ENCODE measurements at places on chromosomes 12 and 14. TPM values are rescaled to one million over a fixed set of nuclear protein-coding genes. Genes with fewer than 3 reads are reported as not detected.
A peak's percentile ranks its signal among the peaks of the same experiment; 100 is the strongest.

GRCh38 chr12:64171715-64172114 is 50.4 kb downstream of the KICS2 start:
- peak; percentile 90 for DNase-seq

SIX4 gene
- total RNA-seq: 0.51 TPM

DNA sequence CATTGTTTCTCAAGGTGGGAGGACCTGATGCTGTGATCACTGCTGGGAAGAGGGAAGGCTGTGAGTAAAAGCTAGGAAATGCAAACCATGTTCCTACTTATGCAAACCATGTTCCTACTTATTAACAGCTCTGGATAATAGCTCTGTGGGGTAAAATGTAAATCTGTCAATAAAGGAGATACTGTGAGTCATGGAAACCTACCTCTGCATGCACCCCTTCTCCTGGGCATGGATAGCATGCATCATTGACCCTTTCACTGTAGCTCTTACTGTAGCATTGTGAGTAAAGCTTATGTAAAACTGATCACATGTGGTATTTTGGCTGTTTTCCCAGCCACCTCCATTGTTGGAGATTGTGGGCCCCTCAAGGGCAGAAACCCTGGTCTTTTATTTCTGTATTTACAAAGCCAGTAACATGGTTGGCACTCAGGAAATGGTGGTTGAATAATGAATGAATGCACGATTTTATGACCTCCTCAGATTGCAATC is 253.7 kb downstream of the GRIN2B start:
- DNase-seq: no peak

- no peak for DNase-seq
These were observed 56.7 kb upstream of the LRFN5 start for GRCh38 chr14:41549821-41550607.

DNA sequence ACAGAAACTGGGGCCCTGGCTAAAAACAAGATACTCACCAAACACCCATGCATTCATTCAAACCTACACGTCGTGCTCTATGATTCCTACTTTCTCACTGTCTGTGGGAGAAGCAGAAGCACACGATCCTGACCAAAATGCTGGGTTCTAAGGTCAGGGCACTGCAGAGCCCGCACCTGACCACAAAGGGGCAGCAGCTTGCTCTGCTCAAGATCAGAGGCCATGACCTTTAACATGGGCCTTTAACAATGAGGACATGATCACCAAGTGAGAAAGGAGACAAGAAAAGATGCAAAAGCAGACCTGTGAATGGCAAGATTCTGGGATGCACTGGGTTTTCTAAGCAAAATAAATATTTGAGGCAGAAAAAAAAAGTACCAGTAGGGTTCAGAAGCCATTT is 40.1 kb upstream of the VPS33A start:
- no peak for DNase-seq

DNA sequence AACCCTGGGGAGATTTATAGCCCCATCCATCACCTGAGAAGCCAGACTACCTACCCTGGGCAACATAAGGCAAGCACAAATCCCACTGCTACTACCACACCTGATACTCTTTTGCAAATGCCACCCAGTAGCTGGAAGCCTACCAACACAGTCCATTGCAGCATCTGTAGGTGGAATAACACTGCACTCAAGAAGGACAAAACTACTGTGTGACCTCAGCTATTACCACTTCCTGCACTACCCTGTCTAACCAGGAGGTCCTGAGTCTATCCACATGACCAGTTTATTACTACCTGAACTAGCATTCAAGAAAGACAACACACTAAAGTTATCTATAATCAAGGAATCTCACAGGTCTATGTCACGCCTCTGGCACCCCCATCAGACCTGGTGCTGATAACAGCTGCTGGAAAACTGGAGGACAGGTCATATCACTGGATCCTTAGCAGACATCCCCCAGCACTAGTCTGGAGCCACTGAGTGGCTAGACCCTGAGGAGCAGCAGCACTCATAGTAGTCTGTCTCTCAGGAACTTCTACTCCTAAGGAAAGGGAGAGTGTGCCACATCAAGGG is 2.9 kb upstream of the CLEC1A start:
- DNase-seq: no peak

KCNH3 gene
- 0.09 TPM for total RNA-seq

GRCh38 chr12:110282956-110283817 is 2.1 kb downstream of the ATP2A2 start:
- no peak for DNase-seq

DNA sequence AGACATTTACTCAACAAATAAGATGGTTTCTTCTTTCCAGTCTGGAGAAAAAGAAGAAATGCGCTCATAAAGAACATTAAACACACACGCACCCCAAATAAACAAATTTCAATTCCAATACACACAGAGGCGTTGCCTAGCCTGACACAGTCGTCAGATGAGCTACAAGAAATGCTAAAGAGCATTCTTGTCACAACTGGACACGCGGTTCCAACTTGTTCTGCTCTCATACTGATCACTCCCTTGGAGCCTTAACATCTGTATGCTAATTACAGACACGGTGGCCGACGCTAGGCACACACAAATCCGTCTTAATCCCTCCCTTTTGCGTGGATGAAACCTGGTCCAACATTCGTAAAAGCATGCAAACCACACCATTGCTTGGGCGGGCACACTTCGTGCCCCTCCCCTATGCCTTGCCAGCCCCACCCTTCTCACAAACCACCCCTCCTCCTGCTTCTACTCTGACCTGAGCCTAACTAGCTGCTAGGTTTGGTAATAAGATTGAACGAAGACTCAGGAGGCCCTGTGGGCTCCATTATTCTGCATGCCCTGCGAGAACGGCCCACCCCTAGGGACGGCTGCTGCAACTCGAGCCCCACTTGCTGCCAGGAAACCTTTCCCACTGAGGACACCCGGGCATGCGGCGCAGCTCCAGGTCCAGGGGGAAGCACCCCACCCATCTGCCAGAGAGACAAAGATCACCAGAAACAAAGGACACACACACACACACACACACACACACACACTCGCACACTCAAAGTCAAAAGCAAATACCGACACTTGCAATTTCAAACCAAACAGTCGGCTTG is 1.2 kb downstream of the KCNK10 start:
- no peak for DNase-seq

DNA sequence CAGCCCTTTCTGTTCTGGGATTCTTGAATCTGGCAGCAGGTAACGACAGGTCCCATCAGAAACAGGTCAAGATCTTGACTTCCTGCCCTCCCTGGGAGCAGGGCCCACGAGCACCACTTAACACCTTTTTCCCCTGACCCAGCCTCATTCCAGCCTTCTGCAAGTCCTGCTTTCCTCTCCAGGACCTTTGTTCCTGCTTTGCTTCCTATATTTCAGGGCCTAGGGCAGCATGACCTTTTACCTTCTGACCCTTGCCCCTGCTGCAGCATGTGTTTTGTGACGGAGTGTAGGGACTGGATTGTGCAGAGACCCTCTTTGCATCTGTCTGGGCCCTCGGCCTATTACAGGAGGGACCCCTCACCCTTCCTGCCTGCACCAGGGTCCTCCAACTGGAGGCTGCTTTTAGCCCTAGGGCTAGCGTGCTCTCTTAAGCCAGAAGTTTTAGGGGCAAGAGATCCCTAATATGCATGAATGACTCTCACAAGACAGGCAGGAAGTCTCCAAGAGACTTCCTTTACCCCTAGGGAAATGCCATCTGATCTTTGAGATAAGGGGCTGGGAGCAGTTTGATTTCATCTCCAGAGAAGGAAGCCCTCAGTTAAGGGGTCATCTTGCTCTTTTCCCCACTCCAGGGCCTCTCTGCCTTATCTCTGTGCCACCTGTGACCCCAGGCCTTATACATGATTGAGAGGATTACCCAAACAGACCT is 209.4 kb upstream of the BCL2L14 start:
- no peak for DNase-seq

GRCh38 chr14:84783511-84783910 is 746.4 kb upstream of the FLRT2 start:
- DNase-seq: no peak

B4GALNT3 gene
- total RNA-seq: not detected

DNA sequence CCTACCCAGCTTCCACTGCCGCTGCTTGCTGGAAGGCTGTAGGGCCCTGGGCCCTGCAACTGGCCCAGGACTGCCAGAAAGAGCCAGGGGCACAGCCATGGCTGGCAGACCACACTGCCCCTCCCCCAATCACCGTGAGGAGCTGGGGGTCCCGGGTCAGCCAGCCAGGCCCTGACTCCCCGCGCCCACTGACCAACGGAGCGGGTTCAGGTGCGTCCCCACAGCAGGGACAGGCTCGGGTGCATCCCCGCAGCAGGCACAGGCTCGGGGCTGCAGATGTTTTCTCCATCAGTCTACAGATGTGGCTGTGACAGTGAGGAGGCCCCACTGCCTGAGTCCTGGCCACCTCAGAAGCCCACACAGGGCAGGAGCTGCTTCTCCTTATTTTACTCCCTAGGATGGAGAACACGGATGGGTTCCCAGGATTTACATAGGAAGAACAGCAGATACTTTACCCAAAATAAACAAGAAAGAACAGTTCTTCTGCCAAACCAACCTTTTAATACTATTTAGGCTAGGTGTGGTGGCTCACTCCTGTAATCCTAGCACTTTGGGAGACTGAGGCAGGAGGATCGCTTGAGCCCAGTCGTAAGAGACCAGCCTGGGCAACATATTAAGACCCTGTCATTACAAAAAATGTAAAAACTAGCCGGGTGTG is 61.1 kb downstream of the TESC start:
- no peak for DNase-seq

AMDHD1 gene
- total RNA-seq: 0.28 TPM

- DNase-seq: no peak
These were observed 13.4 kb downstream of the FUT8 start for GRCh38 chr14:65425885-65426284.

GRCh38 chr14:53571641-53572328 is 384.8 kb downstream of the BMP4 start:
- DNase-seq: no peak

- no peak for DNase-seq
These were observed 112.3 kb upstream of the NCOR2 start for GRCh38 chr12:124679533-124680371.

DNA sequence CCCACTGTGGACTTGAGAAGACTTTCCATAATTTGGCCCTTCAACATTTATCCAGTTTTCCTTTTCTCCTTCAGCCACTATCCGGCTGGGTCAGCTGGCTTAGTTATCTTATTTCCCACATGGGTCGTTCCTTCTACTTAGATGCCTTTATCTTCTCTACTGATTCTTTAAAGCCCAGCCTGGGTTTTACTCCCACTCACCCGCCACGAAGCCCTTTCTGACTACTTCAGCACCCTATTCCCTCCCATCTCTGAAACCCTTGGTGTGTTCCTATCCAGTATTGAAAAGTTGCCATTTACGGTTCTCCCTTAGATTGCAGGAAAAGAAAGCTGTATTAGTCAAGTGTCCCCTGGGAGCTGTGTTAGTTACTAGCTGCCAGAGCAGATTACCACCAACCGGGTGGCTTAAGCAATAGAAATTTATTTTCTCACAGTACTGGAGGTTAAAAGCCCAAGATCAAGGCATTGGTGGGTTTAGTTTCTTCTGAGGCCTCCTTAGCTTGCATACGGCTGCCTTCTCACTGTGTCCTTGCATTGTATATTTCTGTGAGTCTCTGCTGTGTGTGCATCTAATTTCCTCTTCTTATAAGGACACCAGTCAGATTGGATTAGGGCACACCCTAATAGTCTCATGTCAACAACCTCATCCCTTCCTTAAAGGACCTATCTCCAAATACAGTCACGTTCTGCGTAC is 105.5 kb downstream of the GPATCH2L start:
- no peak for DNase-seq

DNA sequence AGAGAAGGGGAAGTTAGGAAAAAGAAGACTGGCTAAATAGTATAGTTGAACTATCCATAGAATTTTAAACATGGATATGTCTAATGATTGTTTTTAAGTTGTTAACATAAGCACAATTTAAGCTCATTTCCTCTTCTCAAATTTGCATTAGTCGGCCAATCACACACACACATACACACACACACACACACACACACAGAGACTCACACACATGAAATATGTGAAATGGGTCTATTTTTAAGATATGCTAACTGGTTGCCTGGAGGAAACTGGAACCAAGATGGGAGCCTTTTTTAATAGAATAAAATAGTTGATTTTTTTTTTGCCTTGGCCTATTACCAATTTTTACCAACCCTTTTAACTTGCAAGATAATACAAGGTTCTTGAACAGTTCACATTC is 24.0 kb upstream of the STYK1 start:
- DNase-seq: no peak

DNA sequence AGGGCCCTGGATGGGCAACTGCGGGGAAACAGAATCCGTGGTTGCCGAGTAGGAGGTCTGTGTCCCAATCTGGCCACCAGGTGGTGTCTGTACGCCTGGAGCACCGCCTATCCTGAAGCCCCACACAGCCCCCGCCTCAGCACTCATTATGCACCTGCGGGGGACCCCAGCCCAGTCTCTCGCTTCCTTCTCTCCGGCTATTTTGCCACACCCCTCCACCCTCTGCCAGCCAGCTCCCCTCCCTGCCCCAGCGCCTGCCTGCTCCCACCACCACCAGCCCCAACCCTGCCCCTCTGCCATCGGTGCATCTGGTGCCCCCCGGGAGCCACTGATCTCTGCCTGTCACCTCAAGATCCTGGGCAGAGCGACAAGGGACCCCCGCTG is 2.2 kb upstream of the NXPH4 start:
- DNase-seq: peak; percentile 75

- no peak for DNase-seq
These were observed 5.4 kb upstream of the GSC start for GRCh38 chr14:94775091-94775870.

DNA sequence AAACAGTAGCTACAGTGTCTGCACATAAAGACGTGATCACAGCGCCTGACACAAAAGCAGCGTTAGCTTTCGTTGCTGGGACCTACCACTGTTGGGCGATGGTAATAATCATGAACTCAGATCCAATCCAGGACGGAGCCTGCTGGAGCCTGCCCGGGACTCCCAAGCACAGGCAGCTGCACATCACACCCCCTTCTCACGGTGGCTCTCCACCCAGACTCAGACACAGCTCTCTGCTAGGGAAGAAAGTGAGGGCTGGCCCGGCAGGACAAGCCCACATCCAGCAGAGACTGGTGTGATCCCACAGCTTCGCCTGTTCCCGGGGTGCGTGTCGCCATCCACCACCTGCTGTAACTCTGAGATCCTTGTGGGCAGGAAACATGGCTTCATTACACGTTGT is 49.9 kb upstream of the FOXN3 start:
- DNase-seq: no peak

PTPRO gene
- not detected for total RNA-seq

GRCh38 chr12:23887055-23887835 is 62.2 kb downstream of the SOX5 start:
- no peak for DNase-seq

GRCh38 chr12:27013611-27014084 is 536 bp downstream of the TM7SF3 start:
- DNase-seq: peak; percentile 60

- peak; percentile 59 for DNase-seq
These were observed 20.3 kb downstream of the FIGNL2 start for GRCh38 chr12:51827925-51828818.

TSFM gene
- 23.0 TPM for total RNA-seq

DNA sequence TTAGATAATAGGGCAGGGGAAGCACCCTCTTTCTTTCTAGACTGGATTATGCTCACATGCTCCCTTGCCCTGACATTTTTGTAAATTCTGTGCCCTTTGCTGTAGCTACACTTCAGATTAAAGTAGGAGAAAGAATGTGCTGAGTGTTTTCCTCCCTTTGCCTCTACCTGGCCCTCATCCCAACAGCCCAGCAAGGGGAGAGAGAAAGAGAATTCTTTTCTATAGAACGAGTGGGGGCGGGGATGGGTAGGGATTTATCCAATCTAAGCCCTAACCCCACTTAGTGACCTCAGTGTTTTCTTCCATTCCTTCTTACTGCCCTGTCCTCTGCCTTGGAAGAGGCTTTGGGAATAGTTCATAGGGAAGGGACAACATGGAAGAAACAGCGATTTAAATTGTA is 13.5 kb downstream of the GPR84 start:
- DNase-seq: no peak

- peak; percentile 83 for DNase-seq
These were observed 16.5 kb downstream of the HEBP1 start for GRCh38 chr12:12983420-12984035.
